ENCODE measurements at places on chromosomes 12 and 14.

GRCh38 chr14:61925043-61925442 is 162.8 kb downstream of the SNAPC1 start:
- peak; percentile 40 for DNase-seq

GRCh38 chr12:25322918-25323531 is 72.3 kb upstream of the KRAS start:
- peak; percentile 56 for DNase-seq

DNA sequence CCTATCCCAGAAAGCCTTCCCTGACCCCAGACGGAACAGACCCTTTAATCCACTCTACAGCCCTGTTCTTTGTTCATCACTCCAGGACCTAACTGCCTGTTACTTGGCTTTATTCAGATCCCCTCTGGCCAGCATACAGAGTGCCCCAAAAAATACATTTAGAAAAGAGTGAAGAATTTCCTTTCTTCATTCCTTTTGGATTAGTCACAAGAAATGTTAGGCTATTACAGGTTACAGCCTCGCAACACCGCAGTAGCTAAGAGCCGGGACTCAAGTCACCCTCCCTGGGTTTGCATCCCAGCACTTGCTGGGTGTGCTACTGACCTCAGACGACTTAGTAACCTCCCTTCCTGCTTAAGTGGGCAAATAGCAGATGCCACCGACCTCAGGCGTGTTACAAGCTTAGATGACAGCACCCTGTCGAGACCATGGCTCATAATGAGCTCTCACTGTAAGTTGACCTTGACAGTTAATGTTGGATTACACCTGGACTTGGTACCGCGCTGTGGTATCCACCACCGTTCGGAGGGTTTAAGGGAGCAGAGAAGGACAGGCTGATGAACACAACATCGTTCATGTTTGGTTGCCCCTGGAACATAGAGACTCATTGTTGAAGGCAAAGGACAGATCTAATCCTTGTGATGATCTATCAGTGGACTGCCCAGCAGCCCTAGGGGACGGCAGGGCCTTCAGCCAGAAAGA is 12.9 kb downstream of the GLRX5 start:
- peak; percentile 59 for DNase-seq

GRCh38 chr12:66190519-66191370 is 1.7 kb downstream of the IRAK3 start:
- peak; percentile 53 for DNase-seq

GRCh38 chr14:105075379-105076295 is 10.4 kb upstream of the GPR132 start:
- no peak for DNase-seq

GRCh38 chr14:81476816-81477215 is 56.8 kb downstream of the SEL1L start:
- no peak for DNase-seq

DNA sequence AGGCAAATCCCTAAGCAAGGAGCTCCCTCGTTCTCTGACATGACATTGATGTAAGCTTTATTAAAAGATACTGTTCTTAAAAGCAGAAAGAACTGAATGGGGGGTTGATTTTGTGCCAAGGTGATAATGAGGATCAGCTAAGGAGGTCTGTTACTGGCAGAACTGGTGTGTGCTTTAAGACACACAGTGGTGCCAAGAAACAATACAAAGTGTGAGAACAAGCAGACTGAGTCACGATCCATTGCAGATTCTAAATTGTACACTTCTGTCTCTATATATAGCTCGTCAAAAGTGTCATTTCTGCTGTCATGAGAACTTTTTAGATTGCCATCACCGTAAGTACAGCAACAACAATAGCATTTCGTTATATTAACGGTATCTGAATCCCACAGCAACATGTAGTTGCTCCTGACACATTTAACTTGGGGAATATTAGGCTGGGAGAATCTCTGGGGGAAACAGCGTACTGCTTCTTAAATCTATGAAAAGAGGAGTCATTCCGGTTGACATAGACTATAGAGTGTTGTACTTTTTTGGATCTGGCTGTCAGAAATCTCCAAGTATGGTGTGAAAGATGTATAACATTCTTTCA is 151.3 kb upstream of the PRKD1 start:
- DNase-seq, result no peak

DNA sequence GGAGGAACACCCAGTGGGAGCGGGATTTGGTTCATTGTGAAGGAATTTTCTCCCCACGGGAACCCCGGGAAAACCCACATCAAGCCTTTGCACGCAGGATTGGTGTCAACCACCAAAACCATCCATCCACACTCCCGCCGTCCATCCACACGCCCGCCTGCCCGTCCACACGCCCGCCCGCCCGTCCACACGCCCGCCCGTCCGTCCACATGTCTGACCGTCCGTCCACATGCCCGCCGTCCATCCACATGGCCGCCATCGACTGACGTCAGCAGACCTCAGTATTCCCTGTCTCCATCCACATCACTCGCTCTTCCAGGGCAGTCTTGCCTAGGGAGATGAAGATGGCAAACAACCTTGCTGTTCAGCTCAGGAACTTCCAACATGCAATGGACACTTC is 6.7 kb upstream of the GPR132 start:
- DNase-seq, result no peak

DNA sequence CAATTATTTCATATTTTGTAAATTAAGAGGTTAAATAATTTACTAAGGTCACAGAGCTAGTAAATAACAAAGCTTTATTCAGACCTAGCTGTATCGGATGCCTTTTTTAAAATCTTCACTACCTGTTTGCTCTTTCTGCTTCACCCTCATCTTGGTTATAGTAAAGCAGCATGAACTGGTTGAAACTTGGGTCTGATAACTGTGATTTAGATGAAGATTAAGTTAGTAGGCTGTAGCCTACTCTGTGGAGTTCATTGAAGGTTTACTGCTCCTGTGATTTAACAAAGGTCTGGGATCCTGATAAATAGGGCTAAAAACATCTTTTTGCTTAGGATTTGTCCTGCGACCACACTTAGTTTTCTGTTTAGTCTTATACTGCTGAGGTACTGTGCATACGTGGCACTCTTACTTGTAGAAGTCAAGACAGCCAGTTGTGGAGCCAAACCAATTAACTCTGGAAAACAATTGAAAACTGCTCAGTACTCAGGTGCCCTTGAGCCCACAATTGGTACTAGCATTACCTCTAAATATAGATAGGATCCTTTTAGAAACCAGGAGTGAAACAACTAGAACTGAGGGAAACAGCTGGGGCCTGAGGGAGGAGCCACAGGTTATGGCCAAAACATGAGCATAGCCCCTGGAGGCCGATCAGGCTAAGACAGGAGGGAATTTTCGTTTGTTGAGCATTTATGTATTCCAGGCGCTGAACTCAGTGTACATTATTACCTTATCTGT is 2.3 kb downstream of the SPATS2 start:
- DNase-seq, result peak; percentile 66

- peak; percentile 35 for DNase-seq
These were observed 35.2 kb downstream of the ZFP36L1 start for GRCh38 chr14:68757618-68758081.

DNA sequence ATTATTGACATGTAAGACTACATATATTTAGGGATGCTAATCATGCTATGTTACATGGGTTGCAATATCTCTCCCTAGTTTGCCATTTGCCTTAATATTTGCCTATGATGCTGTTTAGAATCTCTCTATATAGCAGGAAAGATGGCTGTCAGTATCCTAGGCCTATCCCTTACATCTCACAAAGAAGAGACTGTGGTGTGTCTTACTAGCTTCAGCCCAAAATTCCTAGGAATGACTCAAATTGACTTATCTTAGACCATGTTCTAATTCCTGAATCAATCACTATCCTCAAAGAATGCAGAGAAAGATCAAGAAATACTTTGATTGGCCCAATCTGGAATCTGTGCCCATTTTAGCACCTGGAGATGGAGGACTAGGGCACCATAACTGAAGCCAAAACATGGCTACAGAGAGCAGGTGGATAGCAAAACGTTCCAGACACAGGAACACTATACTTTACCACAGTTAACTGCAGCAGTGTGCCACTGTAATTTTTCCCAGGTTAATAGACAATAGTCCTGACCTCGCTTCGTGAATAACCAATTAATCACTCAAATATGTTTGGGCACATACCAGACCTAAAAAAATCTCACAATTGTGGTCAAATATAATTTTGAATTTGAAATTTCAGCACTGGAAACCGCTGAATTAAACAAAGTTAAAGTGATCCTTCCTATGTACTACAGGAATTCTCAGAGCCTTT is 32.7 kb upstream of the GLIPR1 start:
- peak; percentile 42 for DNase-seq

GRCh38 chr14:96666088-96666487 is 131.1 kb upstream of the VRK1 start:
- no peak for DNase-seq

GRCh38 chr14:61611880-61612630 is 83.3 kb upstream of the HIF1A start:
- no peak for DNase-seq

- no peak for DNase-seq
These were observed 654 bp downstream of the FOXG1 start for GRCh38 chr14:28767030-28767852.

DNA sequence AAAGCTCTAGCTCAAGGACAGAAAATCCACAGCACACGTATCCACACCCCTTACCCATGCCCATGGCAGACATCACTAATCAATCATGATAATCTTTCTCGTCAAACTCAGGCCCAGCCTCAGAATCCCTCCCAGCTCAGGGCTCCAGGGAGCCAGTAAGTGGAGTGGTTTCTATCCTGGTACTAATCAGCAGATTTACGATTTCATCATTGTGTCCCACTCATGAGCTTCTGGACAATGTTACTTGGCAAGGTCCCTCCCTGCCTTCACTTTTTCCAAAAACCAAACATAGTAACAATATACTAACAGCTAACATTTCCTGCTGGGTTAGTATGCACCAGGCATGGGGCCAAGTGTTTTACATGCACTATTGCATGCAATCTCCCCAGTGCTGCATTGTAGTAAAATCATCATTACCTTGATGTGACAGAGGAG is 45.8 kb upstream of the NCOR2 start:
- DNase-seq, result peak; percentile 94

GRCh38 chr14:106556665-106557289 is 1030.4 kb downstream of the TMEM121 start:
- DNase-seq, result no peak

- no peak for DNase-seq
These were observed 879.7 kb downstream of the GALC start for GRCh38 chr14:87113286-87113685.

GRCh38 chr14:102557434-102558226 is 34.8 kb upstream of the RCOR1 start:
- no peak for DNase-seq

DNA sequence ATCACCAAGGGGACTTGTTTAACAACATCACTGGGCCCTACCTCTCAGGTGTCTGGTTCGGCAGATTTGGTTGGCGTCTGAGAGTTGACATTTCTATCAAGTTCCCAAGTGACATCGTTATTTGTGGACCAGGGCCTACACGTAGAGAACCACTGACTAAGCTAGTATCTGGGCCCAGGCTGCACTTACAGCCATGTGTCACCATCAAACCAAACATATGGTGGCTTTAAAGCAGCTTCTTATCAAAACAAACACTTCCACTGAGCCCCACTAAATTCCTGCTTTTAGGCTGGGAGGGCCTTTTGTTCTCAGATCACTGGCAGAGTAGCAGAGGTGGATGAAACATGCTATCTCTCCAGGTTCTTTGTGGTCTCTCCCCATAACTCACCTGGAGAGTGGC is 220.5 kb downstream of the PELI2 start:
- DNase-seq, result no peak

DNA sequence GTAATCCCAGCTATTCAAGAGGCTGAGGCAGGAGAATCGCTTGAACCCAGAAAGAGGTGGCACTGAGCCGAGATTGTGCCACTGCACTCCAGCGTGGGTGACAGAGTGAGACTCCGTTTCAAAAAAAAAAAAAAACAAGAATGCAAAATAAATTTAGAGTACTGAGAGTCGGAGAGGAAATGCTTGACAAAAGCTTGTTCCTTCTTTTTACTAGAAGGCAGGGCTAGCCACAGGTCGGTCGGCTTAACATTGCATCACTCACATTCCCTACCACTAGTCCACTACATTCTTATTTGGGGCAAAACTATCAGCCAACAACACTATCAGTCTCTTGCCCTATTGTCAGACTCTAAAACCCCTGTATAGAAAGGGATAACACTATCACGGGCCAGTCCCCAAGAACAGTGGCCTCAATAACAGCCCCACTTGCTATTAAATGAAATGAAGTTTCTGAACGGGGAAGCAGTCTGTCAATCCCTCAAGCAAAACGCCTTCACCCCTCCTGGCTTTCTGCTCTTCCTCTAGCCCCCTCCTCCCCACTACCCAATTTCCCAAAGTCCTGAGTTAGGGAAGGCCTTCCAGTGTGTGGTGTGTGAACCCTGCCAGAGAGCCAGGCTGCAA is 1.0 kb downstream of the RNF41 start:
- DNase-seq, result peak; percentile 73

- no peak for DNase-seq
These were observed 15.3 kb downstream of the YAF2 start for GRCh38 chr12:42222724-42223123.

GRCh38 chr14:69288956-69289705 is 29.2 kb downstream of the GALNT16 start:
- no peak for DNase-seq

DNA sequence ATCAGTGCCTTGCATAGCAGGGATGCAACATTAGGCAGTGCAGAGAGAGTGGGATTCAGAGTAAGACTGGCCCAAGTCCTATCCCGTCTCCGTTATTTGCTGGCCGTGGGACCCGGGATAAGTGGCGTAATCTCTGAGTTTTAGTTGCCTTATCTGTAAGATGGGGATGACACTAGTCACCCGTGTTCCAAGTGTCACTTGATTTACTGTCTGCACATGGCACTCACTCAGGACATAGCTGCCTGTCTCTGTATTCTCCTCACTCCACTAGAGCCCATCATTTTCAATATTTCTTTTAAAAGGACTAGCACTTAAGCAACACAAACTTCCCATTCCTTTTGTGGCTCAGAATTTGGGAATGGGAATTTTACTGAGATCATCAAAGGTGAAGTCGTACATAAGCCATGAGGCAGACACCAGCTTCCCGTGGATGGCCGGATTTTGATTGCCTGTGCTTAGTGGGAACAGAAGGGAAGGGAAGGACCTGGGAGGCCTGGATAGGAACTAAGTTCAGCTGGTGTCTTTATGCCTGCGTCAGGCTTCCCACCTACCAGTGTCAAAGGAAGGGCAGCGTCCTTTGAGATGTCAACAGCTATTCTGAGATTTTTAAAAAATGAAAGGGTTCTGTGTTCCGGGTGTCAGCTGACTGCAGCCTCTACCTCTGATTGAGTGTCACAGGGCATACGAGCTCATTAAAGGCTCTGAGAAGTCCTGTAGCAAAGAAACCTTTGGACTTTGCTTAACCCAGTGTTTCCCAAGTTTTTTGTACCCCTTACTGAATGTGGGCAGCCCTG is 361.4 kb downstream of the CACNA1C start:
- no peak for DNase-seq

DNA sequence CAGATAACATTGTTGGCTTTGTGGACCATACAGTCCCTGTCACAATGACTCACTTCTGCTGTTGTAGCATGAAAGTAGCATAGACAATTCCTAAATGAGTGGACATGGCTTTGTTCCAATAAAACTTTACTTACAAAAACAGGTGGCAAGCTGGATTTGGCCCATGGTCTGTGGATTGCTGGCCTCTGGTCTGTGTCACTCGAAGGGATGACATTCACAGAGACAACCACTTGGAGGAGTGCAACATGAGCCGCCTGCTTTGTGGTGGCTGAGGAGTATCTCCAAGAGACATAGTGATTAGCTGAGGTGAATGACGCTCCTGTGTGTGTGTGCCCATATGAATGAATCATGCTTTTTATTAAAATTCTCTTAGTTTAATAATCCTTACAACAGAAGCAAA is 81.3 kb upstream of the NRXN3 start:
- no peak for DNase-seq

- DNase-seq, result no peak
These were observed 162.6 kb downstream of the SLC15A4 start for GRCh38 chr12:128661226-128661569.

All from cardiac fibroblast (primary cell).